Activated CD8-positive, alpha-beta T cell treated with anti-CD3 and anti-CD28 coated beads for 36 hours (primary cell): ENCODE measurements at places on chromosomes 11 and 22.

DNA sequence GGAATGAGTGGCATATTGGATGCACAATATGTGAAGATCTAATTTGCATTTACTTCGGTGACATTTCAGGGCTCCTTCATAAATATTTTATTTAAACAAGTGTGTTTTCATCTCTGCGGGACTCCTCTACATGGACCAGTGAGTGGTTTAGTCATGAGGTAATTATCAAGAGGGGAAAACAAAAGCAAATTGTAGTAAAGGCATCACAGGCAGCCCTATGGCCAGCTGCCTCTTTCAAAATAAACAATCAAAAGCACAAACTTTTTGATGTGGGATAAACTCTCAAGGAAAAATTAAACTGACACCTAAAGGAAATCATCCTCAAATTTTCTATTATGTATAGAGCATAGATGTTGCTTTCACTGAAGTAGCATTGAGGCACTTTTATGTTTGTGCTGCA is 6.0 kb downstream of the SYT9 start:
- no peak overlapping the region for H3K4me3 ChIP-seq
- DNase-seq = no peak
- H3K27me3 ChIP-seq = peaks cover 28% of the 10 kb centered on the region
- no peak overlapping the region for H3K27ac ChIP-seq
- H3K36me3 ChIP-seq = no peaks in the 10 kb centered on the region

- DNase-seq = no peak
- H3K27ac ChIP-seq = no peak overlapping the region
- H3K27me3 ChIP-seq = peaks cover 6% of the 10 kb centered on the region
- no peaks in the 10 kb centered on the region for H3K36me3 ChIP-seq
- H3K4me1 ChIP-seq = no peaks in the 10 kb centered on the region
- no peak overlapping the region for H3K4me3 ChIP-seq
Measured at GRCh38 chr22:36577019-36577418, 48.1 kb upstream of the EIF3D start.

DNA sequence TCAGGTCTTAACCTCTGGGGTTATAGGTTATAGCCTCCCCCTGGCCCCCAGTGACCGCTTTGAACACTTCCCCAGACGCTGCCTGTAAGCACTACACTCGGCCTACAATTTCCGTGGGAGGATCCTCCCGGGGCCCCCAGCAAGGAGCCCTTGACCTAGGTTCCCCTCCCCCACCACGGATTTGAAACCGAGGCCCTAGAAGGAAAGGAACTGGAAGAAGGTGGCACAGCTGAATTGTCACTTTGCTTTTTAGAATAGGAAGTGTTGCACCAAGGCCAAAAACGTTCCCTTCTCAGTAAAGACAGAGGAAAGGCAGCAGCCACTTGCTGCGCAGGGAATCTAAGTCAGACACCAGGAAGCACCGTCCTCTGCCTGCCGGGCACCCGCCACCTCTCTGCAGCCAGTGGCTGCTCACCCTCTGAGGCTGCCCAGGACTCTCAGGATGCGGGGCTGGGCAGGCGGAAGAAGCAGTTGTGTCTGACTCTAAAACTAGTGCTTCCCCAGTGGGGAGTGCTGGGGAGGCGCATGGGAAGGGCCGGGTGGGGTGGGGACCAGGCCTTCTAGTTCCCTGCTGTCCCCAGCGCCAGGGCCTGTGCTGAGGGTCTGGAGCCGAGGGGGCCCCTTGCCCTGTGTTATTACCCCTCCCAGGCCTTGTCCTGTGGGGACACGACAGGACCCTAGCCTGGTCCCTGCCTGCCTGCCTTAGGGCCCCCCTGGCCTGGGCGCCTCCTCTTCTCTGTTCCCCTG is 7.9 kb upstream of the FLRT1 start:
- H3K27ac ChIP-seq = no peak overlapping the region
- no peak for DNase-seq
- H3K4me1 ChIP-seq = peaks cover 3% of the 10 kb centered on the region
- H3K36me3 ChIP-seq = no peaks in the 10 kb centered on the region
- H3K4me3 ChIP-seq = no peak overlapping the region

GRCh38 chr22:25361899-25362214 is 142.4 kb downstream of the CRYBB2 start:
- H3K4me3 ChIP-seq = no peak overlapping the region
- no peaks in the 10 kb centered on the region for H3K4me1 ChIP-seq
- no peak for DNase-seq
- H3K27me3 ChIP-seq = no peaks in the 10 kb centered on the region
- no peak overlapping the region for H3K27ac ChIP-seq

DNA sequence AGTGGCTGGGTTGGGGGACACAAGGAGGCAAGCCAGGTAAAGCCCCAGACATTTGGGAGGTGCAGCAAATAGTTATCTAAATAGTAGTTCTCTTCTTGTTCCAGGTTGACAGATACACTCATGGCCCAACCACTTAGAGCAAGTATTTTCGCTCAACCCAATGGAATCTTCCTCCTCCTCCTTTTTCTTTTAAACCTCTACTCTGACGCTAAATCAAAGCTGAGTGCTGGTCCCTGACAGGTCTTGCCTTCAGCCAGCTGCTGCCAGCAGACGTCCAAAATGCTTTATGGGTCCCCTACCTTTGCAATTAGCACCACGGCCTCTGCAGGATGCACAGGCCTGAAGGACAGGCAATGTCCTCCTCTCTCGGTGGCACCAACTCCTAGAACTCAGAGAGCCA is 558.5 kb downstream of the MIAT start:
- H3K36me3 ChIP-seq = no peaks in the 10 kb centered on the region
- peaks cover 23% of the 10 kb centered on the region for H3K27me3 ChIP-seq
- H3K27ac ChIP-seq = no peak overlapping the region
- peaks cover 4% of the 10 kb centered on the region for H3K4me1 ChIP-seq
- no peak for DNase-seq
- no peak overlapping the region for H3K4me3 ChIP-seq

GRCh38 chr11:11528986-11529385 is 92.8 kb downstream of the GALNT18 start:
- no peaks in the 10 kb centered on the region for H3K4me1 ChIP-seq
- H3K27ac ChIP-seq = no peak overlapping the region
- no peak for DNase-seq
- H3K4me3 ChIP-seq = no peak overlapping the region
- peaks cover 3% of the 10 kb centered on the region for H3K27me3 ChIP-seq
